ENCODE measurements at places on chromosomes 6 and 20.

GRCh38 chr20:21339499-21339898, 36.4 kb downstream of the XRN2 start:
- DNase-seq: no peak

DNA sequence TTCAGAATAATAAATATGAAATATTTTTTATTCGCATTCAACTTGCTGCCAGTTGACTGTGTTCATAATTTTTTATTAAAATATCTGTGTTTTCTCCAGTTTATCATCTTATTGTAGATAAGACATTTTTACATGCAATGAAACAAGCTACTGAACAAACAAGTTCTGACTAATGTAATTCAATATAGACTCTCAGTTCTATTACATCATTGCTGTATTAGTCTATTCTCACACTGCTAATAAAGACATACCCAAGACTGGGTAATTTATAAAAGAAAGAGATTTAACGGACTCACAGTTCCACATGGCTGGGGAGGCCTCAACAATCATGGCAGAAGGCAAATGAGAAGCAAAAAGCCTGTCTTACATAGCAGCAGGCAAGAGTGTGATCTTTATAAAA, 1357.7 kb upstream of the CITED2 start:
- DNase-seq: no peak

- peak; percentile 73 for DNase-seq
Measured at GRCh38 chr6:32047855-32048766, 9.9 kb downstream of the CYP21A2 start.

- DNase-seq: no peak
Measured at GRCh38 chr20:48782901-48783308, 44.9 kb downstream of the PREX1 start.

DNA sequence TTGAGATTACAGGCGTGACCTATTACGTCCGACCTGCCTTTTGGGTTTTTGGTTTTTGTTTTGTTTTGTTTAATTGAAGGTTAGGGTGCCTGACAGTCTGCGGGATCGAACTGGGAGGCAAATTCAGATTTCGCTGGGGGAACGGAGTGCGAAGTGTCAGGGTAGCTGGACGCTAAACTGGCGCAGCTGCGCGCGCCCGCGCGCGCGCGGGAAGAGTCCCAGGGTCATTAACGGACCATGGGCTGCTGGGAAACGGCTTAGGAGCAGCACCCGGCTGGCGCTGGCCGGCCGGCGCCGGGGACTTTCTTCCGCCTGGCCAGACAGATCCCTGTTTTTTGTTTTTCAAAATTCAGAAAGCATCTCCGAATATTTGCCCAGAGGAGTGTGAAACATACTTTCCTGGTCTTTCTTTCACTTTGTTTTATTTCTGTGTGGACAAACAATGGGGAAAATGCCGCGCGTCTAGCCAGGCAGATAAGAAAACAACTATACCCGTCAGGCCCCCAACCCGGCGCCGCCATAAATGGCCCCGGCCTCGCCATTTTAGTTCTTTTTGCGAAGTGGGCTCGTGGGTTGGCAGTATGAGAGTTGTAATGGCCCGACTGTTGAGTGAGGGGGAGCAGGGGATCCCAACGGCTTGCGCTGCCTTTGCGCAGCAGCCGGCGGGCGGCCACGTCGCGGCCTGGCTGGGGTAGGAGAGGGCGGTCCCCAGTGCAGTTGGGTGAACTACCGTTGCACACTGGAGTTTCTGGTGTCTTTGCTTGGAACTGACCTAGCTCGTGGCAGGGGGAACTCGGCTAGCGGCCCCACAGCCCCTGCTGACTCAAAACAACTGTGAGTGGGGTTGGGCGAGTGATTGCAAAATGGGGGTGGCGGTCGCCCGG, 7.1 kb downstream of the HSPA1B start:
- DNase-seq: peak; percentile 86

- no peak for DNase-seq
Measured at GRCh38 chr6:33198159-33198852, 2.2 kb downstream of the RXRB start.

- peak; percentile 67 for DNase-seq
Measured at GRCh38 chr6:75526502-75527127, 33.0 kb upstream of the FILIP1 start.

DNA sequence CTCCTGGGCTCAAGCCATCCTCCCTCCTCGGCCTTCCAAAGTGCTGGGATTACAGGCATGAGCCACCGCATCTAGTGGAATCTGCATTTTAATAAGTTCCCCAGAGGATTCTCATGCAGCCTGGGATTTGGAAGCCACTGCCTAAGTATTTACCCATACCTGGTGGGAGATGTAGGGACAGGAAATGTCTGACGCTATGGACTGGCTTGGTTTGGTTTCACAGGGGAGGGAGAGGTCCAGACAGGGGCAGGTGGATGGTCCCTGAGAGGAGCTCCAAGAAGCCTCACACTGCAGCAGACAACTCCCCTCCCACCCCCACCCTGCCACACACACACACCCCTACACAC, 4.4 kb downstream of the VSTM2L start:
- no peak for DNase-seq

DNA sequence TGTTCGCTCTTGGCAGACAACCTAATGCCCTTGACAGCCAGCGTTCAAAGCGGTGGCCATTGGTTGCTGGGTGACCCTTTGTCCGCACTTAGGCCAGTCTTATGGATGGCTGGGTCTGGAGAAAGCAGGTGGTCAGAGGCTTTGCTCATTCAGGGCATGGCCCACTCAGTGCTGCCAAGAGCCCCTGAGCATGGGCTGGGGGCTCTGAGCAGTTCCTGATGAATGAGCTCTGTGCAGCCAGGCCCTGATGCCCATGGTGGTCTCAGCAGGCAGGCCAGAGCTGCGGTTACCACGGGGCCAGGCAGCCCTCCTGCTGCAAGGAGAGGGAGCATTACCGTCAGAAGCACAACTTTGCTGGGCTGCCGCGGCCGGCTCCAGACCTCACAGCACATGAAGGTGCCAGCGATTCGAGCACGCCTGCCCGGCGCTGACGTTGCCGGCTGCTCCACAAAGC, 36.3 kb downstream of the CDH4 start:
- no peak for DNase-seq

GRCh38 chr6:108068182-108068581, 6.4 kb downstream of the OSTM1 start:
- DNase-seq: no peak

DNA sequence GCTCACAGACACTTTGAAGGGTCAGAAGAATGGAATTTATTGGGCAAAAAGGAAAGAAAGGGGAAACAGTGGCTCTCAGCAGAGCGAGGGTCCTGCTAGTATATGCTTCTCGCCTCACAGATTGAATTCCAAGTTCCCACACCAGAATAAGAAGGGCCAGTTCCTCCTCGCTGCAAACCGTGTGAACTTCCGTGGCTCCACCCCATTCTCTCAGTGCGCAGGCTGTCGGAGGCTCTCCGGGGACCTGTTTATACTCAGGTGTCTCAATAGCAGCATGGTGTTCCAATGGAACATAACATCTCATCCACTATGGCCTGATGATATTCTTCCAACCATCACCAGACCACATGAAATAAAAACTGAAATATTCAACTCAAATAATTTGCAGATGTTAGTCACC, 4.6 kb downstream of the SAMD3 start:
- DNase-seq: no peak

GRCh38 chr6:35302604-35303241, 5.1 kb downstream of the DEF6 start:
- DNase-seq: peak; percentile 91

GRCh38 chr6:30267423-30267822, 54.2 kb upstream of the TRIM26 start:
- no peak for DNase-seq

DNA sequence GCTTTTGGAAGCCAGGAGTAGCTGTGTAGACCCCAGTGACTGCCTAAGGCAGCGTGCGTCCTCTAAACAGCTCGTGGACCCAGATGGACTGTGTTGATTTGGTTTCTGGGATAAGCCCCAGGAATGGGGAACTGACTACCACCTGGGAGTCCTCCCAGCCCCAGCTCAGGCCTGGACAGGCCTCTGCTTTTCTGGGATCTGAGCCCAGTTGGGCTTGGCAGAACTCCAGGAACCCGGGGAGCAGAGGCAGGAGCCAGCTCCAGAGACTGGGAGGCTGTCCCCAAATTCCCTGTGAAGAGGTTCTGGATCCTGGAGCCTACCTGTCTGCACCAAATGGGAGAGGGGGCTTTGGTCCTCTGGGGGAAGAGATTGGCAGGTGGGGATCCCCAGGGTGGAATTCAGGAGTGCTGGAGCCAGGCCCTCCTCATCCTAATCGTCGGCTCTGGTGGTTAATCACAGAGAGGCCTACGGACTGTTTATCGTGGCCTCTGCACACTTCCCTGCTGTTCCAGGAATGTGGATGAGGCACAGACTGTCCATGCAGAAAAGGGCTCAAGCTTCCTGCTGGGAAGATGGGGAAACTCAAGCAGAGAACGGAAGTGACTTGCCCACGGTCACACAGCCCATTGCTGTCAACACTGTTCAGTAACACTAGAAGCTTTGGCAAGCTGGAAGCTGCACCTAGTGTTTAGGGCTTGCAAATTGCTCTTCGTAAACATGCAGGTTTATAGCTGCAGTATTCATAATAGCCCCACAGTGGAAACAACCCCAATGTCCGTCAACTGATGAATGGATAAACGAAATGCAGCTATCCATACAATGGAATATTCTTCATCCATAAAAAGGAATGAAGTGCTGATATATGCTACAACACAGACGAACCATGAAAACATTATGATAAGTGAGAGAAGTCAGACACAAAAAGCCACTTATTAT, 100.6 kb downstream of the KCNB1 start:
- DNase-seq: no peak

GRCh38 chr6:24480705-24481104, 8.7 kb downstream of the GPLD1 start:
- DNase-seq: no peak

DNA sequence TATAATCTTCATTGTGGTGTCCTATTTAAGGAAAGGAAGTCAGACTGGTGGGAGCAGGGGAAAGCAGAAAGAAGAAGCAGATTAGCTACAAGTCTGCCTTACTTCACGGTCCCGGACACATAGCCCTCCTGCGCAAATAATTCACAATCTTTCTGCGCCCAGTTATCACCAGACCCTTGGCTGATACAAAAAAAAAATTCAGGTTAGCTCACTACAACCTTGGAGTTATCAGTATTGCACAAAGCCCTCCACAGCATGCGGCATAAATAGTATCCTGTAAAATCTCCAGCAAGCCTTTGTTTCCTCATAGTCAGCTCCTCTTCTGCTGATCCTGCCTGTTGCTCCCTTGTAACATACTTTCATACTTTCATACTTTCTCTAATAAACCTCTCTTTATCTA, 148.6 kb upstream of the FUT9 start:
- no peak for DNase-seq

GRCh38 chr20:52983726-52984450, 11.7 kb downstream of the TSHZ2 start:
- no peak for DNase-seq

Measured in stimulated activated CD4-positive, alpha-beta T cell treated with anti-CD3 and anti-CD28 coated beads, Interleukin-4, amount 100 ng/mL, for 24 hours (primary cell).